ENCODE measurements at places on chromosomes 1 and 21.
A peak's percentile ranks its signal among the peaks of the same experiment; 100 is the strongest.

DNA sequence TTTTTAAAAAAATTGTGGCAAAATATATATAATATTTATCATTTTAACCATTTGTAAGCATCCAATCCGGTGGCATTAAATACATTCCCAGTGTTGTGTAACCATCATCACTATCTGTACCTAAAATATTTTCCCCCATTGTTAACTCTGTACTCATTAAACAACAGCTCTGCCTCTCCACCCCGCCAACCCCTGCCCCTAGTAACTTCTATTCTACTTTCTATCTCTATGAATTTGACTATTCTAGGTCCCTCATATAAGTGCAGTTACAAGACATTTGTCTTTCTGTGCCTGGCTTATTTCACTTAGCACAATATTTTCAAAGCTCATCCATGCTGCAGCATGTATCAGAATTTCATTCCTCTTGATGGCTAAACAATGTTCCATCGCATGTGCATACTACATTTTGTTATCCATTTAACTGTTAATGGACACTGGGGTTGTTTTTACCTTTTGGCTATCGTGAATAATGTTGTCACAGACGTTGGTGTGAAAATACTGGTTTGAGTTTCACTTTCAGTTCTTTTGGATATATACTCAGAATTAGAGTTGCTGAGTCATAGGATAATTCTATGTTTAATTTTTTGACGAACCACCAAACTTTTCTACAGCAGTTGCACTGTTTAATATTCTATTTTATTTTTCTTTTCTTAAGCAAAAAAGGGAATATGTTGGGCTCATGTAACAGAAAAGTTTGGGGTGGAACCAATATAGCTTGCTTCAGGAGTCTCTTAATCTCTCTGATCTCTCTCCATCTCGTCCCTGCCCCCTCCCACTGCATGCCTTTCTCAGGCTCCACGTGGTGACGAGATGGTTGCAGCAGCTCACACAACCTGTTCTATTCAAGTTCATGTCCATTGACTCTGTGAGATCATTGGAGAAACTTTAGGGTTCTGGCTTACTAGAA lies 25.2 kb upstream of the RCAN1 start:
- no peak for DNase-seq

GRCh38 chr1:38239258-38239835 lies 192.8 kb upstream of the POU3F1 start:
- no peak for DNase-seq

DNA sequence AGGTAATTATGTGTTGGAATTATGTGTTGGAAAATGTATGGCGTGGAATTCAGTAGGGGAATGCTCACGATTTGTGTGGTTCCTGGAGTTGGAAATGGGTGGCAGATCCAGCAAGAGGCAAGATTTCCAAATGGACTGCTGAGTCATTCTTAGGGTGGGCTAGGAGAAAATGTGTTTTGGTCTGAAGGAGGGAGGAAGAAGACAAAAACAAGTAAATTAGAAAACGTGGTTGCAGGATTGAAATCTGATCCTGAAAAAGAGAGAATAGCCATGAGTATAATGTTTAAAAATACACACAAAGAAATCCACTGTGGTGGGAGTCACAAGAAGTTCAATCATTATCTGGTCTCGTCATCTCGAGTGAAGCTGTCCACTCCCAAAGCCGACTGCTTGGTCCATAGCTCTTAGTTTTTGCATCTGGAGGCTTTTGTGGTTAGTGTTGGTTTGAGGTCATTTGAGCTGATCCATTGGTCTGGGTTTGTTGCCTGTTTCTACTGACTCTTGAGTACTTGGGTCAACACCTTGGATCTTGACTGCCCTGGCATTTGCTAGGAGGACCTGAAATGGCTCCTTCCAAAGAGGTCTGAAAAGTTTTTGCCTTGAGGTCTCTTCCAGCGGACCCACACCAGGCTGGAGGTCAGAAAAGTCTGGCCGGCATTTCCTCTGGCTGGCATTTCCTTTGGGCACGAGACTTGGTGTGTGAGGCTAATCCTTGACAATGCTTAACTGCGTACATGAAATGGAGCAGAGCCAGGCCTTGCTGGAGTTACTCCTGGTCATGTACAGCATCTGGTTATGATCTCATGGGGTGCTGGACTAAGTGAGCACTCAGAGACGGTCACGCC lies 9.2 kb downstream of the MX2 start:
- no peak for DNase-seq

- DNase-seq = no peak
These were observed 73.5 kb downstream of the LRIG2 start for GRCh38 chr1:113146242-113147072.

DNA sequence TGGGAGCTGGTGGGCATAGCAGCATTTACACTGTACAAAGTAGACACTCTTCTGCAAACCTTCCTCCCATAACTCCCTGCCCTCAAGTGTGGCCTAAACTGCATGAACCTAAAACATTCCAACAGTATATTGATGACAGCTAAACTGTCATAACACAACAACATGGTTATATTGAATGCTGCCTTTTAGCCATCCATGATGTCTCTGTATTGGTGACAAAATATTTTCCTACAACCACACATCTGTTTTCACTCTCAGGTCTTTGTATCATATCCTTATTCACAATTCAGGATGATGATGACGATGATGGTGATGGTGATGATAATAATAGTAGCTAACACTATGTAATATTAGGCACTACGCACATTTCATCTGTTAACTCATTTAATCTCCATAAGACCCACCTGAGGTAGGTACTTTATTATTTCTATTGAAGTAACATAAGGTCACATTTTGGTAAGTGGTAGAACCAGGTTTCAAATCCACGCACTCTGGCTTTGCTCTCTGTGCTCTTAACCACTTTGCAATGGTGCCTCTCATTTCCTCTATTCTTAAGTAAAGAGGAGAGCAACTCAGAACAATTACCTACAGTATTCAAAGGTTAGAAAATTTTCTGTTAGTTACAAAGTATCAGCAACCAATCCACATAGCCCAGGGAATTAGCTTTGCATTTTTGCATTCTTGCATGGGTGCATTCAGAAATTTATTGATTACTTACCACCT lies 185.1 kb upstream of the LMO4 start:
- DNase-seq = no peak

GRCh38 chr1:183432548-183432875 lies 14.3 kb upstream of the NMNAT2 start:
- no peak for DNase-seq

- no peak for DNase-seq
These were observed 61.6 kb downstream of the ADAMTS1 start for GRCh38 chr21:26783466-26784195.

DNA sequence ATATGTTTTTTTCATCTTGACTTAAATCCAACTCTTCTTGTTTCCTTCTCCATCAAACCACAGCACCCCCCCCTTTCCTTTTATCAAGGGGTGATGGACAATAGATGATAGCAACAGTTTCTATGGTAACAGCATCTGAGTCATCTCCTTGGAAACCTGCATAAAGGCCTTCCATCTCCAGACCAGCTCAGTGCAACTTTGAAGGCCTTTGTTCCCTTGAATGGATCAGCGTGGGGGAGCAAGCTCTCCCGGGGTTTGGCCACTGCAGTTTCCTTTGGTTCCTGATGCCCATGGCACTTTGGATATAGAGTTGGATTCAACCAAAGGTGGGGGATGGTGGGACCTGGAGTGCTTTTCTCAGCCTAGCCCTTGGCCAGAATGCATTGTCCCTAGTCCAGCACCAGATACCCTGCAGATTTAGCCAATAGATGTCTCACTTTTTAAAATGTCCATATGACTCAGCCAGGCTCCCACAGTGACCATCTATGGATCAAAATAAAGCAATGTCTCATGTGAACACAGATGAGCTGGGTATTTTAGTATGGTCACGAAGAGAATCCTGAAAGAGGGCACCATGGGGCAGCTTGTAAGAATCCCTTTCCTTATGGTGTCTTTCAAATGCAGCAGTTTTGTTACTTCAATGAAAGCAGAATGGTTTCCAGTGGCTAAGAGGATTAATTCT lies 127.7 kb downstream of the SPATA46 start:
- DNase-seq = no peak

DNA sequence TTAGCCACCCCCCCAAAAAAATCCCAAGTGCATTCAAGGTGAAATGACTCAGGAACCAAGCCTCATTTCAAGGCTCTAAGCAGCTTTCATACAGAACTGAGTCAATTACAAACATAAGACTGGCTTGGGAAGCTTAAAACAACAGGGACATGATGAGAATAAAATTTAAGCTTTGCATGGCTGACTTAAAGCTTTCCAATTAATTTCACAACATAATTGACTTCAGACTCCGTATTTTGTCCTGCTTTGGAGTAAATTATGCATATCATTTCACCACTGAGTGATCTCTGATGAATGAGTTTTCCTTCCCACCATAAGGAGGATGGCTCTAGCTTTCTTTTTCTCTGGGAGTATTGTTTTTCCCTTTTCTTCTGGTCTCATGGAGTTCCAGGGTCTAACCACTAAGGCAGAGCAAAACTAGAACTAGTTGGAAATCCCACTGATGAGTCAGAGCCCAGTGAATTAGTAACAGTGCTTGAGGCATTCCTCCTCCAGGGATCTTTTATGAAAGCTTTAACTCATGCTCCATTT lies 72.8 kb downstream of the XCL2 start:
- DNase-seq = no peak

DNA sequence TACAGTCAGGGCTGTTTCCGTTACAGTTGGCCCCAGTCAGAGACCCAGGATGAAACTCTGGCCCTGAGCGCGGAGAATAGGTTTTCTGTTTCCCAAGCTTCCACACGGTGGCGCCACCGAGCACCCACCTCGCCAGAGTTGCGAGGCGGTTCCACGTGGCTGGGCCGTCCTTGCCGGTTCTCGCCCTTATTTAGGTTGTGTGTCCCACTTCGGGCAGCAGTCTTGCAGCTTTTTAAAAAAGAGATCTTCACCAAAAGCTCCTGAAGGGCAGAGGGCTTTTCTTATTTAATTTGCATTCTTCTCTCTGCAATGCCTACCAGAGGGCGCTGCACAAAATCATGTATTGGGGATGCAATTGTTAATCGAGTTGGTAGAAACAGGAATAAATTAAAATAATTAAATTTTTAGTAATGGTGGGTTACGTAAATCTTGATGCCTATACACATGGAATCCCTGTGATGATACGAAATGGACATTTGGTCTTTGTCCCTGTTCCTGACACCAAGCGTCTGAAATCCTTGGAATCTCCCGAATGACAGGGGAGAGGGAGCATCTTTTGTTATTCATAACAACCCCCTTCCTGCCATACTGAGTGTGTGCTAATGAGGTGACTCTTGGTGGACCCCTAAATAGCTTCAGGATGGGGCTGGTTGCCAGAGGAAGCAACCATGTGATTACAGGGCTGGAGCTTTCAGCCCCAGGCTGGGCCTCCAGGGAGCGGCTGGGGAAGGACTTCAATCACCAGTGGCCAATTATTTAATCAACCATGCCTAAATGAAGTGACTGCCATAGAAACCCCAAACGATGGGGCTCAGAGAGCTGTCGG lies 5.6 kb upstream of the S100A7 start:
- DNase-seq = peak; percentile 37

DNA sequence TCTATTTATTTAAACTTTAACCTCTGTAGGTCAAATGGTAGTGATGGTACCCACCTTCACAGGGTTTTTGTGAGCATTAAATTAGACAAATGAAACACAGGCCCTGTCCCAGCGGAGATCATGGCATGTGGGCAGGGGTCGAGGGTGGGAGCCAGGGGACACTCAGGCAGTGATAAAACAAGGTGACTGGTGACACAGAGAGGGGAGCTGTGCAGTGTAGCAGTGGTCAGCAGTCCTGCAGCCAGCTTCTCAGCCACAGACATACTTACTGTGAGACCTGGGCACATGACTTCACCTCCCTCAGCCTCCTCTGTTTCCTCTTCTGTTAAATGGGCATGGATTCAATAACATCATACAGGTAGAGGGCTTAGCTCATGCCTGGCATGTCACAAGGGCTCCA lies 44.9 kb downstream of the SRRM1 start:
- no peak for DNase-seq

DNA sequence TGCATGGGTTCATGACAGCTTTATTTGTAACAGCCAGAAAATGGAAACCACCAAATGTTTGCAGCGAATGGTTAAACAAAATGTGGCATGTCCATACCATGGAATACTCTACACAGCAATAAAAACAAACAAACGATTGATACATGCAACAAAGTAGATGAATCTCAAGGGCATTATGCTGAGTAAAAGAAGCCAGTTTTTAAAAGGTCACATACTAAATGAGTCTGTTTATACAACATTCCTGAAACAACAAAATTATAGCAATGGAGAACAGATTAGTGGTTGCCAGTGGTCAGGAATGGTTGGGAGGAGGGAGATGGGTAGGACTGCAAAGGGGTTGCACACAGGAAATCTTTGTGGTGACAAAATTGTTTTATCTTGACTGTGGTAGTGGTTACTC lies 202.4 kb upstream of the UBE2U start:
- no peak for DNase-seq

DNA sequence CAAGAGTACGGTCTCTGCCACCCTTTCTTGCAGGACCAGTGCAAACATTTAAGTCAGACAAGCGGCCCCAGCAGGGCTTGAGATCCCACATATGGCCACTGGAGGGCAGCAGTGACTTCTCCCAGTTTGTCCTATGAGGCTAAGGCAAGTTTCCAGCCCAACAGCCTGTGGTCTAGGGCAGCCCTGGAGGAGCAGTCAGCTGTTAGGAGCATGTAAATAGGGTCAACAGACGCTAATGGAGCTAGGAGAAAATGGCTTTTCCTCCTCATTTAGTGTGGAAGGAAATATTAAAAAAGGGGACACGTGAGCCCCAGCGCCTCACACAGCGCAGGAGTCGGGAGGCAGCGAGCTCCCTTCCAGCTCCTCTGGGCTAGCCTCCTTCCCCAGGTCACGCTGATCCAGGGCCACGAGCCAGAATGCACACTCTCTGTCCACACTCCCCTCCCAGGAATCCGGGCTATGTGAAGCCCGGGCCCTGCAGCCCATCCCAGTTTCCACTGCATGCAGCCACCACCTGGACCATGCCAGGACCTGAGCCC lies 95.6 kb downstream of the LAMC2 start:
- DNase-seq = peak; percentile 51

DNA sequence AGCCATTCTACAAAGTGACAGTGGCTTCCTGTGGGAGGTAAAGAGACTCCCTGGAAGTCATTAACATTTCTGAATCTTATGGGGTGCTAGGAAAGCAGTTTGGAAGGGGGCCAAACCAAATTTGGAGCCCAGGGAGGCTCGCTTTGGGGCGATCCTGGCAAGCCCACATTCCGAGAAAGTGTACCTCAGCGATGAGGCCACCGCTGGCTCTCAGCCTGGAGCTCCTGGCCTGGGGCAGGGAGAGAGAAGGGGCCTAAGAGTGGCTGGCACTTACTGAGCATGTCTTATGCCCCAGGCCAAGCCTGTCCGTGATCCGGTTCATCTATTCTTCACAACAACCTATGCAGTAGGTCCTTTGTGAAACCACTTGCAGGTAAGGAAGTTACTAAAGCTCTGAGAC lies 98.8 kb downstream of the CCDC185 start:
- no peak for DNase-seq

- DNase-seq = no peak
These were observed 430.1 kb upstream of the USP24 start for GRCh38 chr1:55645270-55645669.

- no peak for DNase-seq
These were observed 18.8 kb downstream of the RGS13 start for GRCh38 chr1:192654591-192655251.

DNA sequence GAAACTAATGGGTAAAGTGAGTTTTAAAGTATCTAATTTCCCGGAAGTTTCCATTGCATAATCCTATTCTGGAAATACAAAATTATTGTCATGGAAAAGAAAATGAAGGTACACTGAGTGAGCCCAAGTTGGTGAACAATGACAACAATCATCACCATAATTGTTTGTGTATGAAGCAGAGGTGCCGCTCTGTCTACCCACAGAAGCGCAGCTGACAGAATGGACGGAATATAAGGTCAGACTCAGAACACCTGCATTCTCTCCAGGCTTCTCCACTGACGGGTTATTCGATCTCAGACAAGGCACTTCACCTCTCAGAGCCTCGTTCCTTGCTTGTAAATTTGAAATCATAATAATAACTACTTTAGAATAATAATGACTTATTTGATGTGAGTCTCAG lies 99.1 kb upstream of the NGF start:
- DNase-seq = no peak

Data from T follicular helper cell (primary cell).